ENCODE measurements at places on chromosomes 11 and 22.
A peak's percentile ranks its signal among the peaks of the same experiment; 100 is the strongest.

GRCh38 chr11:118610773-118611432 is 3.5 kb downstream of the PHLDB1 start:
- DNase-seq: peak; percentile 87

- peak; percentile 55 for DNase-seq
Observed at GRCh38 chr11:57349491-57350274, 11.5 kb downstream of the P2RX3 start.

GRCh38 chr22:42365111-42365865 is 66.9 kb downstream of the NFAM1 start:
- no peak for DNase-seq

GRCh38 chr11:76566811-76567210 is 103.7 kb downstream of the LRRC32 start:
- no peak for DNase-seq

DNA sequence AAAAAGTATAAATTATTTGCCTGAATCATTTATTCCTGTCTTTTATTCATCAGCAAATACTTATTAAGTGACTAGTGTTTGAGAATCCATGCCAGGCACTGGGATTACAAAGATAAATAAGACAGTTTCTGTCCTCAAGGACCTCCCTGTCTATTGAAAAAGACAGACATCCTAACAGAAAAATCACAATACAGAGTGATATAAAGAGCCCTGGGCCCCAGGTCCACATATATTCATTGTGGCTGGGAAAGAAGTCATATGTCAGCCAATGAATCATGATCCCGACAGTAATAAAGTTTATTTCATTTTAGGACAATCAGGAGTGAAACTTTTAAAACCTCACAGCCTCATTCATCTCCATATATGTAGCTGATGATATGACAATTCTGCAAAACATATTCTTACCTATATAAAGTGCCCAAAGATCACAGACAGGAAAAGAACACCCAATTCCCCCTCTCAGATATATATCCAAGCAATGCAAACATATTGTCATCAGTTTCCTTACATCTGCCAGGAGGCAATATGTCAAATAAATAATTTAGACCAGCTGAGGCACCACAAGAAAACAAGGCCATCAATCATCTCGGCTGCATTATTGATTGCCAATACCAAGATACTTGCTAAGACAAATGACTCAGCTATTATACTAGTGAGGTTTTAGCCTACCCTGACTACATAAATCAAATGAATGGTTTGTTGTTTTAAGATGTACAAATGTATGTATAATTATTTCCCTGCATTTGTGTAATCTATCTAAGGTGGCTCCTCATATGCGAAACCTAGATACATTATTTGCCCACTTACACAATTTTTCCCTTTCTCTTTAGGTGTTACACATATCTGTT is 590.9 kb upstream of the API5 start:
- DNase-seq: no peak

- peak; percentile 60 for DNase-seq
Observed at GRCh38 chr11:119363851-119364590, 17.5 kb downstream of the USP2 start.

DNA sequence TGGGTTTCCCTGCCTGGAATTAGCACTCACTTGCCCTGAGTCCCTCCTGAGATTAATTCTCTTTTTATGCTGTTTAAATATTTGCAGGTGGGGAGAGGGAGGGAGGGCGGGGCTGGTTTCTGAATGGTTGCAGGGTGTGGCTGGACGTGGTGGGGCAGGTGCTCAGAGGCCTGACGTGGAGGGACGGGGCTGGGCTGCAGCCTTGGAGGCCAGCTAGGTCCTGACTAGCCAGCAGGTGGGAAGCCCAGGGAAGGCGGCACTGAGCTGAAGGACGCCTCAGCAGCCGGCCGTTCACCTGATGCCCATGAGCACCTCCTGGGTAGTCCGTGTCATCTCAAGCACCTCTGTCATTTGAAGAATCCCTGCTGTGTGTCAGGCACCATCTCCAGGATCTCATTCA is 21.3 kb downstream of the SGSM1 start:
- no peak for DNase-seq

Measured in CD4-positive, alpha-beta T cell treated with Interleukin-21 for 1 hour (primary cell).